Dermis microvascular lymphatic vessel endothelial cell (primary cell): ENCODE measurements at places on chromosomes 13 and 19. TPM values are rescaled to one million over a fixed set of nuclear protein-coding genes. Genes with fewer than 3 reads are reported as not detected.
A peak's percentile ranks its signal among the peaks of the same experiment; 100 is the strongest.

Gene ARGLU1
- total RNA-seq: 23.2 and 33.0 TPM in 2 replicates

- DNase-seq: no peak
Measured at GRCh38 chr13:66984241-66984640, 245.9 kb downstream of the PCDH9 start.

Gene CYP4F3
- not detected in 2 replicates for total RNA-seq

Gene CYP4F2
- not detected in 2 replicates for total RNA-seq

DNA sequence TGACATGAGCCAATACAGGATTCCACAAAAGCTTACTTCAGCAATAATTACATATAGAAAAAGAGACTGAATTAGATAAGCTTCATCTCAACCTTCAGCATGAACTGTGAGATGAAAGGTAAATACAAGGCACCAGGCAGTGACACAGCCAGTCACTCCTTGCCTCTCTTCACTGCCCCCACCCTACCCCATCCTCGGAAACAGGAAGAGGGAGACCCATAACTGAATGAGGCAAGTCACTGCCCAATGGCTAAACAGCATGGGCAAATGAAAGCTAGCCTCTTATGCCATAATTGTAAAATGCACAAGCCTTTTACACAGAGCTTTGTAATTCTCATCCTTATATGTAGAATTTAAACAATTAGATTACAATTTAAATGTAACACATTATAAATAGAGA is 1.7 kb downstream of the ZNF160 start:
- no peak for DNase-seq

- peak; percentile 4 for DNase-seq
Measured at GRCh38 chr13:43132257-43132656, 108.9 kb downstream of the DNAJC15 start.

Gene TEX101
- total RNA-seq: not detected in 2 replicates

DNA sequence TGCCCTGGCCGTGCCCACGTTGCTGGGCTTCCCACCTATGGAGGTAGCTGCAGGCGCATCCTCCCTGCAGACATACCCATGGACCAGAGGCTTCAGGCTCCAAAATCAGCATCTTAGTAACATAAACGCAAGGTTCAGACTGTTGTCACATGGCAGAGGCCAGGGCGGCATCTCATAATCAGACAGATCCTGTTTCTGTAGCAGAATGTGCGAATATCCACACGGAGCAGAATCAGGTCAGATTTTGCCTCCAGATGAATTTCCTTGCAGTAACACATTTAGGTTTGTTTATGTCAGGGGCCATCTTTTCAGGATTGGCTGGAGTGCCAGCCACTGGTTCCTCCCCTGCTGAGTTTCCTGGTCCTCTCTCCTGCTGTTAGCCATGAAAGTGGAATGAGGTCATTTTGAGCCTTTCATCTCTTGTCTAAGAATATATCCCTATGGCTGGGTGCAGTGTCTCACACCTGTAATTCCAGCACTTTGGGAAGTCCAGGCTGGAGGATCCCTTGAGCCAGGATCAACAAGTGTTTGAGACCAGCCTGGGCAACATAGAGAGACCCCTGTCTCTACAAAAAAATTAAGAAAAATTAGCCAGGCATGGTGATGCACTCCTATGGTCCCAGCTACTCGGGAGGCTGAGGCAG is 20.5 kb downstream of the SMARCA4 start:
- no peak for DNase-seq

DNA sequence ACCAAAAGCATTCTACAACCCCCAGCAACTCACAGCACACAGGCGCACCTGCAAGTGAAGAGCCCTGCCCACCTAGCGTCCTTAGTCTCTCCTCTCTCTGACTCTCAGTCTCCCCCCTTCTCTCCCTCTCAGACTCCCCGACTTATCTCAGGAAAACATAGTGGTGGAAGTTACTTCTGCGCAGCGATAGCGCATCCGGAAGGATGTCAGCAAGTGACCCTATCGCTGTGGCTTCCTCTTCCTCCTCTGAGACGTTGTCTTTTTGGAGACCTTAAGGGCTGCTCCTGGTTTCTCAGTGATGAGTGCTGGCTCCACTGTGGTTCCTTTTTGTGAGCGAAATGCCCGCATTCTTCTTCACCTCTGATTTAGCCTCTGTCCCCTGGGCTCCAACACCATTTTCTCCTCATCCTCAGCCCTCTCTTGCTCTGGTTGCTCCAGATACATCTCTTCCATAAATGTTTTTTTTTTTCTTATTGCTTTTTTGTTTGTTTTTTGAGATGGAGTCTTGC is 1.4 kb upstream of the YIF1B start:
- DNase-seq: no peak

Gene MEIS3
- total RNA-seq: 0.13 and 0.26 TPM in 2 replicates

Gene FPR1
- not detected in 2 replicates for total RNA-seq

GRCh38 chr13:109748677-109749076 is 37.7 kb downstream of the IRS2 start:
- no peak for DNase-seq

Gene SLAIN1
- total RNA-seq: 5.1 and 8.0 TPM in 2 replicates

Gene FFAR1
- not detected in 2 replicates for total RNA-seq

Gene ZNF69
- 5.0 and 9.6 TPM in 2 replicates for total RNA-seq

GRCh38 chr13:85091631-85092234 is 707.5 kb downstream of the SLITRK6 start:
- no peak for DNase-seq

Gene CACNG7
- total RNA-seq: not detected in 2 replicates

DNA sequence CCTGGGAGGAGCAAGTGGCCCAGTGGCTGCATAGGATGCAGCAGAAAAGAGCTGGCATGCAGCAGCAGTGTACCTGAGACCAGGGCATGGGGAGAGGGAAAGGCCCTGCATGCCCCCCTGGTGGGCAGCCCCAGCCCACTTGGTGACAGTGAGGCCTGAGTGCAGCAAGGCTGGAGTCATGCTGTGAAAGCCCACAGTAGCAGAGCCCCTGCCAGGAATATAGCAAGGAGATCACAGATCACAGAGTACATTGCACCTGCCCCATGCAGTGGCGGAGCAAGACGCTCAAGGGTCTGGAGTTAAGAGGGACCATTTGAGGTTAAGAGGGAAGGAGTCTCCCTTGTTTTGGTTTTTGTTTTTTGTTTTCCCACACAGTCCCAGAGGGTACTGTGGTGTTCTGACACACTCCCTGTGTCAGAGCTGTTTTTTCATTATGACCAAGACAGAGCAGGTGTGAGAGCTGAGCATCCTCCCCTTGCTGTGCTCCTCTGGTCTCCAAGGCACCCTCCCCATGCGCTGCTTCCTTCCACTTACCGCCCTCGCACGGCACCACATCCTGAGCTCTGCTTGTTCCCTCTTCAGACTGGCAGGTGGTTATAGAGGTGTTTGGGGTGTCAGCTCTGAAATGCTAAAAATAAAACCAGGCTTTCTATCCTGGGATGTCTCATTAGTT is 85.0 kb upstream of the UBL3 start:
- no peak for DNase-seq

DNA sequence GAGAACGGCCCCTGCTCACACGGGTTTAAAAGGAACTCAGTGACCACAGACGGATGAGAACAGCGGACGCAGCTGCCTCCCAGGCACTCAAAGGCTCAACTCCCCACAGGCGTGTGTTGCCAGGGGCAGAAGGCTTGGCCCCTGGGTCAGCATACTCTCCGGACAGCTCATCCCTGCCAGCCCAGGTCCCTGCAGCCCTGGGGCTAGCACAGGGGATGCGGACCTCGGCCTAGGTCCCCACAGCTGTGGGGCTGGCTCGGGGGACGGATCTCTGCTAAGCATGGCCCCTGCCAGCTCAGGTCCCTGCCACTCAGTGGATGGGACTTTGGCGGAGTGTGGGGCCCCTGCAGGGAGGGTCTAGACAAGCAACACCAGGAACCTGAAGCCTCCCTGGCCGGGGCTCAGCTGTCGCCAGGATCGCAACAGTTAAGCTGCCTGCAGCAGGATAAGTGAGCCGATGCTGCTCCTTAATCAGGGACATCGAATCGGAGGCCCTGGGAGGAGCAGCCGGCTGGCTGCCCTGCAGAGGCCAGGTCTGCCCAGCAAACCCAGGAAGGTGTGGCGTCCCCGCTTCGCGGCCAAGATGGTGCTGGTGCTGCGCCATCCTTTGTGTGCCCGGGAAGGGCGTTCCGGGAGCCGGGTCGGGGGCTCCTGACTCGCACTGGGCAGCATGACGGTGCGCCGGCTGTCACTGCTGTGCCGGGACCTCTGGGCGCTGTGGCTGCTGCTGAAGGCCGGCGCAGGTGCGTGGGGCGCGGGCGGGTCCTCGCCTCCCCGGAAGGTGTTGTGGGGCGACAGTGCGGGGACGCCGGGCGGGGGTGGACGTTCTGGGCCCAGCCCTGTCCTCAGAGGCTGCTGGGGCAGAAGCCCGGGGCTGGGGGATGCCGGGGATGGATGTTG is 32.5 kb downstream of the MCF2L start:
- DNase-seq: no peak

DNA sequence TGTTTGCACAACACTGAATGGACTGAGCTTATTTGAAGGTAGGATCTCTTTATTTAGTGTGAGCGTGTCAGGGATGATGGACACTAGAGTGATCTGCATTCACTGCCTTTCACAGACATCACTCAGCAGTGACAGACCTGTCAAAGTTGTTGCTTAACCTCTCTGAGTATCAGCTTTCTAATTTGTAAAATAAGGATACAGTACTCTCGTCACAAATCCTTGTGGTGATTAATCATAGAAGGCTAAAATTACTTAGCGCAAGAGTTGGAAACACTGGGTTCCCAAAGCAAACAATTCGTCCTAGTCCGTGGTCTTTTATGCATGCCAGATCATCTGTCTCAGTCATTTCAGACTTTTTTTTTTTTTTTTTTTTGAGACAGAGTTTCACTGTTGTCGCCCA is 16.6 kb downstream of the CARD8 start:
- DNase-seq: no peak

Gene ACER1
- total RNA-seq: not detected in 2 replicates

DNA sequence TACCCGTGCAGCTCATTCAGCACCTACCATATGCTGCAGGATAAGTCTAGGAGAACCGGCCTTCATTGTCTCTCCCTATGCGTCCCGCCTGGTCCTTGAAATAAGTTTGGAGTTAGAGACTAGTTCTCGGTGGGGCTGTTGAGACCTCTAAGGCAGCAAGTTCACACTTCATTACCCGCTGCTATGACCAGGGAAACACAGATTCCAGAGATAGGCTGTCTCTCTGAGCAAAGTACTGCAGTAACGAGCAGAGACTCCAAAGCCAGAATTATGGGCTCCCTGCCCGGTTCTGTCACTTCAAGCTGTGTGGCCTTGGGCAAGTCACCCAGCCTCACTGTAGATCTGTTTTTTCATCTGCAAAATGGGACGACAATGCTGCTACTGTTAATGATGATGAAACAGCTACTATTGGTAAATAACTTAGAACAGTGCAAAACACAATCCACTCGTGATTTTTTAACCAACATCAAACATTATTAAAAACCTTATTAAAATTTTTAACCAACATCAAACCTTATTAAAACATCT is 184.1 kb downstream of the USP12 start:
- no peak for DNase-seq

GRCh38 chr13:45564133-45564776 is 51.3 kb downstream of the ERICH6B start:
- DNase-seq: peak; percentile 14

Gene DLEU7
- not detected in 2 replicates for total RNA-seq

DNA sequence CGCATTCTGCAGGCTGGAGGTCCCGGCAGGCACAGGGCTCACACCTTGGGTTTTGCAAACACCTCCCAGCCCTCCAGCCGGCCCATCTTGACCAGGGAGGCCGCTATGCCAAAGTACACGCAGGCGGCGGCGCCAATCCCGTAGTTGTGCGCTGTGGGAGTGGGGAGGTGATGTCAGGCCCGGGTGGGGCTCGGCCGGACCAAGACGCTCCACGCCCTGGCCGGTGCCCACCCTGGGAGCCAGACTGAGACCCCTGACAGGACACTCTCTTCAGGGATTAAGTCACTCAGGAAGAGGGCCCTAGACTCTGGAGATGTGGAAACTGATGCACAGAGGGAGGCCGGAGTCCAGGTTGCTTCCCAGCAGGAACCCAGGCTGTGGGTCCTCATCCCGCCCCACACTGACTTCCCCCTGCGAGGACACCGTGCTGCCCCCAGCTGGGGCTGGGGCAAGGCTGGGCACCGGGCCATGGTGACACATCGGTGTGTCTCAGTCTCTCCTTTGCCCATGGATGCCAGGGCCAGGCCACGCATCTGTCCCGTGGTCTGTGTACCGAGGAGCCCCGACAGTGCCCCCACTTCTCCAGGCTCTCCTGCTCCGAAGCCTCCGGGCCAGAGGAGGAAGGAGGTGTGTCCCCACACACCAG is 8.8 kb downstream of the NDUFA11 start:
- DNase-seq: no peak

- no peak for DNase-seq
Measured at GRCh38 chr13:52925775-52926285, 77.4 kb upstream of the PCDH8 start.

DNA sequence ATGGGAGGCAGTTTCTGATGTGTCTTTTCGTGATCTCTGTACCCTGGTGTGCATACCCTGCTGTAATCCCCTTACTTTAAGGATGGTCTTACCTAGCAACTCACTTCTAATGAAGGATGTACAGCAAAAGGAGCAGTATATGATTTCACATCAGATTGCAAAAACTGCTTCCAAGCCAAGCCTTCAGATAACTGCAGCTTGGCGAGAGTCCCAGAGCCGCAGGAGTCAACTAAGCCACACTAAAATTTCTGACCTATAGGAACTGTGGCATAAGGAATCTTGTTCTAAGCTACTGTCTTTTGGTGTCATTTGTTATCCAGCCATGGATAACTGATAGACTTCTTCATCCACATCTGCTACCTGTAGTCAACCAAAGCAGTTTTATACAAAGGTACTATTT is 496.7 kb downstream of the GPC6 start:
- DNase-seq: no peak

- DNase-seq: no peak
Measured at GRCh38 chr19:18173054-18173571, 500 bp upstream of the IFI30 start.

- DNase-seq: no peak
Measured at GRCh38 chr19:42124386-42124901, 7.8 kb downstream of the POU2F2 start.

- peak; percentile 95 for DNase-seq
Measured at GRCh38 chr13:73338389-73338788, 279.6 kb downstream of the KLF5 start.

- DNase-seq: no peak
Measured at GRCh38 chr19:50413531-50413930, 5.2 kb upstream of the SPIB start.

Gene EDNRB
- 86.3 and 168 TPM in 2 replicates for total RNA-seq

DNA sequence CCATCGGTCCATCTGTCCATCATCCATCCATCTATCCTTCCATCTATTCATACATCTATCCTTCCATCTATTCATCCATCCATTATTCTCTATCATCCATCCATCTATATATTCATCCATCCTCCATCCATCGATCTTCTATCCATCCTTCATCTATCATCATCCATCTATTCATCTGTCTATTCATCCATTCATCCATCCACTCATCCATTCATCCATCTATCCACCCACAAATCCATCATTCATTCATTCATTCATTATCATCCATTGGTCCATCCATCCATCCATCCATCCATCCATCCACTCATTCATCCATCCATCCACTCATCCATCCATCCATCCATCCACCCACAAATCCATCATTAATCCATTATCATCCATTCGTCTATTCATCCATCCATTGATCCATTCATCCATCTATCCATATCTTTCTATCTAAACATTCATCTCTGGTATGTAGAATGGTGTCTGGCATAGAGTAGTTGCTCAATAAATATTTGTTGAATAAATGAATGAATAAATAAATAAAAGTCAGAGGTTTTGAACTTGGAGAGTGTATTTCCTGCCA is 36.6 kb downstream of the ZNF536 start:
- no peak for DNase-seq
